ENCODE measurements at places on chromosomes 16 and 17.

DNA sequence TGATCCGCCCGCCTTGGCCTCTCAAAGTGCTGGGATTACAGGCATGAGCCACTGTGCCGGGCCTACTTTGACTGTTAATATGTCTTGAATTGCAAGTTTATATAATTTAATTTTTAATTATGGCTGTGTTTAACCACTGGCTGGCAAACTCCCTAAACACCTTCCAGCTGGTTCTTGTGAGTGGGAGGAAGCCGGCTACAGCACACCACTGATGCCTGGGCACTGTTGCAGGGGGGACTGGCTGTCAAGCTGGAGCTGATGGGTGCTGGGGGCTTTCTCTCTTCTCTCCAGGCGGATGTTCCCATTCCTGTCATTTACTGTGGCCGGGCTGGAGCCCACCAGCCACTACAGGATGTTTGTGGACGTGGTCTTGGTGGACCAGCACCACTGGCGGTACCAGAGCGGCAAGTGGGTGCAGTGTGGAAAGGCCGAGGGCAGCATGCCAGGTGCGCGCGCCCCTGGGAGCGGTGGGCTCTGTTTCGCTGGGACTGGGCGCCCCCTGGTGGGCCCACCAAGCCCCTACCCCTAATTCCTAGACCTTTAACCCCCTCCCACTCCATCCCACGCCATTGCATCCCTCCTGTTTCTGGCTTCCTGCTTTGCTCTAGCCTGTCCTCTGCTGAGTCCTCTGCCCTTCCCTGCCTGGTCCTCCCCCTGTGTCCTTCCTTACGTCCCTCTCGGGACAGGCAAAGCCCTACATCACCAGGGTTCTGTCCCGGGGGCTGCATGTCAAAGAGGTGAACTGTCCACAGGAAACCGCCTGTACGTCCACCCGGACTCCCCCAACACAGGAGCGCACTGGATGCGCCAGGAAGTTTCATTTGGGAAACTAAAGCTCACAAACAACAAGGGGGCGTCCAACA, 9.5 kb downstream of the TBX21 start:
- no peak for DNase-seq

GRCh38 chr16:54282928-54283724, 3.5 kb downstream of the IRX3 start:
- DNase-seq: no peak

- no peak for DNase-seq
Observed at GRCh38 chr17:40633871-40634270, 13.7 kb downstream of the SMARCE1 start.

- no peak for DNase-seq
Observed at GRCh38 chr17:65123757-65124675, 13.2 kb upstream of the RGS9 start.

DNA sequence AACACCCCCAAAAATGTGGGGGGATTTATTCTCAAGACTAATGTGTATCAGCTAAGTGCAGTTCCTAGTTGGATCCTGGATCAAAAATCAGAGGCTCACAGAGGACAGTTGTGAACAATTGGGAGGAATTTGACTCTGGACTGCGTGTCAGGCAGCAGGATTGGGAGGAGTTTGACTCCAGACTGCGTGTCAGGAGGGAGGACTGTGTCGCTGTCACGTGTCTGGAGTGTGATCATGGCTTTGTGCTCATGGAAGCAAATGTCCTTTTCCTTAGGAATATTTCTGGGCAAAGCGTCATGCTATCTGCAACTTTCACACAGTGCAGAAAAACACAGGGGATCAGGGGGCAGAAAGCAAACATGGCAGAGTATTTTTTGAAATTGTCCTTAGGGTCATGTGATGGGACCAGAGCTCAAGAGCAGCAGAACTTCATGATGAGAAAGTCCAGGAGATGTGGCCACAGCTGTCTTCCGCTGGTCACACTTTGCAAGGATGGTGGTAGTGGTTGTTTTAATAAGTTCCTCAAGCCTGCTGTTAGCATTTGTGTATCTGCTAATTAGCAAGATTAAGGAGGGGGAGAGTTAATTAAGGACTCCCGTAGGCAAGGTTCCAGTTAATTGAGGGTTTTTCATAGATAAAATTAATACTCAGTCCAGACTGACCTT, 122.0 kb upstream of the CHMP6 start:
- no peak for DNase-seq

GRCh38 chr17:60464343-60464742, 42.1 kb downstream of the CHCT1 start:
- no peak for DNase-seq

DNA sequence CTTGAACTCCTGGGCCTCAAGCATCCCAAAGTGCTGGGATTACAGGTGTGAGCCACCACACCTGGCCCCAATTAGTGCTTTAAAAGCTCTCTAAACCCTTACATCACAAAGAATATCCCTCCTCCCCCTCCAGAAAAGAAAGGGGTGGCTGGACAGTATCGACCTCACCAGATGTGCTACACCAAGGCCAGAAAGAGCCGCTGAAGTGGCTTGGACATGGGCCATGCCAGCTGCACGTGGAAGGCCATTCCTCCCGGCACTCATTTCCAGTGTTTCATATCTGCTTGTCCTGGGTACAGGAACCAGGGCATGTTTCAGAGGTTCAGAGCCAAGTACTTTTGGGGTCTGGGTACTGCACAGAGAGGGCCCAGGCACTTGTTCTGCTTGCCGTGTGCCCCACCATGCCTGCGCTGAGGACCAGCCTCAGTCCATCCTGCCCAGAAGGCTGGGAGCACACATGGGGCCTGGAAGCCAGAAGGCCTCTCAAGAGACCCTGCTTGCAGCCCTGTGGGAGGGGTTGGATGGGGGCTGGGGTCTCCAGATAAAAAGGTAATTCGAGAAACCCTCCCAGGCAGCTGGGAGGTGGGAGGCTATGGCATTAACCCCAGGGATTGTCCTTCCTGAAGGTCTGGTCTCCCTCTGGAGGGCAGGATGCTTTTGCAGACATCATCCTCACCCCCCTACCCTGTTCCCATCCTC, 3.5 kb upstream of the SRRM2 start:
- no peak for DNase-seq

GRCh38 chr17:38590988-38591758, 14.6 kb downstream of the SRCIN1 start:
- DNase-seq: no peak

GRCh38 chr16:73049091-73049490, 1.2 kb upstream of the ZFHX3 start:
- no peak for DNase-seq

GRCh38 chr17:48579760-48580554, 1.8 kb upstream of the HOXB4 start:
- DNase-seq: no peak

- no peak for DNase-seq
Observed at GRCh38 chr16:19084879-19085278, 17.5 kb downstream of the COQ7 start.

GRCh38 chr17:79695293-79695790, 35.4 kb upstream of the ENPP7 start:
- DNase-seq: no peak

- no peak for DNase-seq
Observed at GRCh38 chr17:81322271-81323082, 27.4 kb upstream of the SLC38A10 start.

GRCh38 chr16:17801068-17801467, 330.3 kb upstream of the XYLT1 start:
- no peak for DNase-seq

DNA sequence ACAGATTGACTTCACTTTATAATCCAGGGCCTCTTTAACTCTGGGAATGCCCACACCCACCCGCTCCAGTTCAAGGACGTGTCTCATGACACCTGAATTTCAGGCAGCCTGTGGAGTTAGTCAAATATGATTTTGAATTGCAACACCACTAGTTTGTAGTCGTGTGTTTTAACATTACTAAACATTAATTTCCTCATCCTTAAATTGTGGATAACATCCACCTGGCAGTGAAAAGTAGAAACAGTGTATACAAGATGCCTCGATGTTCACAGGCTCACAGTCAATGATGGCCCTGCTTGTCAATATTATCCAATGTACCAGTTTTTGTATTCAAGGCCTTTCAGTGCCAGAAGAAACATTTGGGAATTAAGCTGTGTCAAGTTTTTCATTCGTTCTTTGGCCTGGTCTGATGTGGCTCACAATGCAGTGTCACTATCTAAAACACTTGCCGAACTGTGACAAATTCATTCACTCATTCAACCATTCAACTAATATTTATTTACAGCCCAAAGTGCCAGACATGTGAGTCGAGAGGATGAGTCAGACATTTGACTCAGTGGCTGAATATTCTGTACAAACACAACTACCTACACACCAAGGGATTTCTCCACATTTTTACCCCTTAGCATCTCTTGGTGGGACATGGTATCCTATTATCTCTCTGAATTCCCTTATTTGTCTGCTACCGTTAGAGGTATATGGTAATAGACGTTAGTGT, 1.4 kb downstream of the MEIOB start:
- DNase-seq: no peak

GRCh38 chr17:29090750-29091605, 48.0 kb downstream of the PIPOX start:
- no peak for DNase-seq

GRCh38 chr17:17343160-17343735, 40.1 kb downstream of the NT5M start:
- peak; percentile 14 for DNase-seq

GRCh38 chr16:19304750-19305149, 19.2 kb downstream of the CLEC19A start:
- no peak for DNase-seq

DNA sequence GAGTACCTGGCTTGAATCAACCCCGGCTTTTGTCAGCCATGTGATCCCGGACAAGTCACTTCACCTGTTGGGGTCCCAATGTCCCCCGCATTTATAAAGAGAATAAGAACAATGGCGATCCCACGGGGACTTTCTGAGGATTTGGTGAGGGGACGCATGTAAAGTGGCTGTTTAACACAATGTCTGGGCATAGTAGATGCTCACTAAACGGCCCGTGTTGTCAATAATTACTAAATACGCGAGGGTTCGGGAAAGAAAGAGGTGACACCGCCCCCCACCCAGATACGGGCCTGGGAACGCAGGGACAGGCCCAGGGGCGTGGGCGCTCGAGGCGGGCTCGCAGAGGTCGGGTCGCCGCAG, 1.8 kb downstream of the SYNGR3 start:
- no peak for DNase-seq

DNA sequence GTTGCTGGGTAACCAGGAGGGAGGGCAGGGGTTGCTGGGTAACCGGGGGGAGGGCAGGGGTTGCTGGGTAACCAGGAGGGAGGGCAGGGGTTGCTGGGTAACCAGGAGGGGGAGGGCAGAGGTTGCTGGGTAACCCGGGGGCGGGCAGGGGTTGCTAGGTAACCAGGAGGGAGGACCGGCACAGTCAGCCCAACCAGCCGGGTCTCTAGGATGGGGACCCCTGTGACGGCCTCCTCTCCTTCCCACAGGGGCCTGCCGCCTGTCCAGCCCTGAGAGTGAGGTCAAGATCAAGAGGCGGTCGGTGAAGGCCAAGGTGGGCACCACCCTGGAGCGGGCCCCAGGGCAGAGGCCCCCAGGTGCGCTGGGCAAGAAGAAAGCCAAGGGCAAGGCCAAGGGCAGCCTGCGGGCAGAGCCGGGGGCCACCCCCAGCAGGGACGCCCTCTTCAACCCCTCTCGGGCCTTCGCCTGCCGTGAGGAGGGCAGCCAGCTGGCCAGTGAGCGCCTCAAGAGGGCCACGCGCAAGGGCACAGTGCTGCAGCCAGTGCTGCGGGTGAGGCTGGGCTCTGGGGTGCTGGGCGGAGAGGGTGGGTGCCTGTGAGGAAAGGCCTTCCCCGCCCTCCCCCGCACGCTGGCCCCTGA, 54.6 kb downstream of the ACTG1 start:
- DNase-seq: no peak

GRCh38 chr17:55734128-55734781, 11.6 kb upstream of the TMEM100 start:
- peak; percentile 32 for DNase-seq

GRCh38 chr17:42895185-42895555, 5.4 kb upstream of the G6PC1 start:
- peak; percentile 75 for DNase-seq

- DNase-seq: no peak
Observed at GRCh38 chr17:78905116-78905515, 2.1 kb upstream of the CEP295NL start.

DNA sequence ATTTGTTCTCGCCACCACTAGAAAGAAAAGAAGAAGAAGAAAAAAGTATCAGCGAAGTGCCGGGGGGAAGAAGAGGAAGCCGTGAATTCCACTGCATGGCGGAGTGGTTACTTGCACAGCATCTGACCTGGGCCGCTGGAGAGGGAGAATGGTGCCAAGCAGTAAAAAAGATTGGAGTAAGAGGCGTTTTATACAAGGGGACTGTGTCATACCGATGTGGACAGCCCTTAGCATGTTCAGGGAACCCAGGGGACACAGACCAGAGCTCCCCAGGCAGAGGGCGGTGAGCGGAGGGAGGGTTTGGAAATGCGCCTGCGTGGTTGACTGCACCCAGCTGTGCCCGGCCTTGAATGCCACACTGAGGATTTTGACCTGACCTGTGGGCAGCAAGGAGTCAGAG, 52.8 kb downstream of the PLXDC1 start:
- no peak for DNase-seq

DNA sequence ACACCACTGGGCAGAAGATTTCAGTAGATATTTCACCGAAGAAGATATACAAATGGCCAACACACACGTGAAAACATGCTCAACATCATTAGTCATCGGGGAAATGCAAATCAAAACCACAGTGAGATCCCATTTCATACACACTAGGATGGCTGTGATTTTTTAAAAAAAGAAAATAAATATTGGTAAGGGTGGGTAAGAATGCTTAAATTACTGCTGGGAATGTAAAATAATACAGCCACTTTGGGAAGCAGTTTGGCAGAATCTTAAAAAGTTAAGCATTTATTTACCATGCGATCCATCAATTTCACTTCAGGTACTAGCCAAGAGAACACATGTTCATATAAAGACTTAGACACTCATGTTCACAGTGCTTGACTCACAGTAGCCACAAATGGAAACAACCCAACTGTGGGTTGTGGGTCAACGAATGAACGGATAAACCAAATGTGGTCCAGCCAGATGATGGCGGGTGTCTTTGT, 6.5 kb upstream of the C16orf74 start:
- DNase-seq: no peak

DNA sequence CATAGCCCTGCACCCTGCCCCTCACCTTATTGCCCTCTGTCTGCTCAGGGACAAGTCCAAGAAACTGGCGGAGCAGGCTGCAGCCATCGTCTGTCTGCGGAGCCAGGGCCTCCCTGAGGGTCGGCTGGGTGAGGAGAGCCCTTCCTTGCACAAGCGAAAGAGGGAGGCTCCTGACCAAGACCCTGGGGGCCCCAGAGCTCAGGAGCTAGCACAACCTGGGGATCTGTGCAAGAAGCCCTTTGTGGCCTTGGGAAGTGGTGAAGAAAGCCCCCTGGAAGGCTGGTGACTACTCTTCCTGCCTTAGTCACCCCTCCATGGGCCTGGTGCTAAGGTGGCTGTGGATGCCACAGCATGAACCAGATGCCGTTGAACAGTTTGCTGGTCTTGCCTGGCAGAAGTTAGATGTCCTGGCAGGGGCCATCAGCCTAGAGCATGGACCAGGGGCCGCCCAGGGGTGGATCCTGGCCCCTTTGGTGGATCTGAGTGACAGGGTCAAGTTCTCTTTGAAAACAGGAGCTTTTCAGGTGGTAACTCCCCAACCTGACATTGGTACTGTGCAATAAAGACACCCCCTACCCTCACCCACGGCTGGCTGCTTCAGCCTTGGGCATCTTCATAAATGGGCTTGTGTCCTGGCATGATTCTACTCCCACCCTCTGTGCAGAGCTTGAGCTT, 6.3 kb upstream of the NFATC3 start:
- DNase-seq: no peak

GRCh38 chr16:12449795-12450194, 353.9 kb downstream of the CPPED1 start:
- DNase-seq: no peak
